ENCODE measurements at places on chromosomes 2 and 18.
A peak's percentile ranks its signal among the peaks of the same experiment; 100 is the strongest.

DNA sequence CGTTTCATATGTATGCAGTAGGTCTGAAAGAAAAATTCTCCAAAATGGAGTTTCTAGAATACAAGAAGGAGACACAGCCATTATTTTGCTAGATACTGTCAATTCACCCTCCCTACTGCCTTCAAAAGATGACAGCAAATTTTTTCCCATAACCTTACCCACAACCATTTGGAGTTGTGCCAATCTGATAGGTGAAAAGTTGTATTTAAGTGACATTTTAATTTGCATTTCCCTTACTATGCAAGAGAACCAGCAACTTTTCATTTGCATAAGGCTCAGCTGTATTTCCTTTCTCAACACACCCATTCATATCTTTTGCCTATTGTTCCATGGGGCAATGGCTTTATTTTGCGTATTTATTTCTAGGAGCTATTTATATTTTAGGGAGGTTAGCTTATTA, 31.4 kb upstream of the IL18RAP start:
- no peak for DNase-seq

DNA sequence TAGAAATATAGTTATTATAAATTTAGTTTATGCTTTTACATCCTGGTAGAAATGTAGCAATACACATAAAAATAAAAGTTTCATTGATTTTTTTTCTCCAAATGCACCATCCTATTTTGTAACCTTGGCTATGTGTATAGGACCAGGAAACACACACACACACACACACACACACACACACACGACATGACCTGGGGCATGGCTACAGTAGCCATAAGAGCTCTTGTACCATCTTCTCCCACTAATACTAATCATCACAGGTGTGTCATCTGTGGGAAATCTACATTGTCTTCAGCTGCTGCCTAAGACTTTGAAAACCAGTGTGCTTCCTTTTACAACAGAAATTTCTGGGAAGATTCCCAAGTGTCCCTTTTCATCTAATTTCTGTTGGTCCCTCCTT, 144.3 kb downstream of the MCFD2 start:
- DNase-seq, result no peak

DNA sequence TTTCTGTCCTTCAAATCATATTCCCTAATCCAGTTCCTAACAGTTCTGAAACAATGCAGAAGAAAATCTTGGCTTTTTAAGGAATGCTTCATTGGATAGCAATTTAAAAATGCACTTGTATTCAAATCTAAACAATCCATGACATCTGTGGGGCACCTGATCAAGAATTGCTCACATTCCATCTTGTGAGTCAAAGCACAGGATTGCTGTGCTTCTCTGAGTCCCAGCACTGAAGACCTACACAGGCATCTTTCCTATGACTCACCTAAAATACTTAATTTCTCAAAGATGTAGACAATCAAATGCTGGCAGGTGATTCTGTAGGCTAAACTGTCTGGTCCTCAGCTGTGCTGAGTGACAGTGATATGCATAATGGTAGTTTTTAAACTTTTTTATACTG, 10.1 kb upstream of the ATP8B1 start:
- DNase-seq, result no peak

DNA sequence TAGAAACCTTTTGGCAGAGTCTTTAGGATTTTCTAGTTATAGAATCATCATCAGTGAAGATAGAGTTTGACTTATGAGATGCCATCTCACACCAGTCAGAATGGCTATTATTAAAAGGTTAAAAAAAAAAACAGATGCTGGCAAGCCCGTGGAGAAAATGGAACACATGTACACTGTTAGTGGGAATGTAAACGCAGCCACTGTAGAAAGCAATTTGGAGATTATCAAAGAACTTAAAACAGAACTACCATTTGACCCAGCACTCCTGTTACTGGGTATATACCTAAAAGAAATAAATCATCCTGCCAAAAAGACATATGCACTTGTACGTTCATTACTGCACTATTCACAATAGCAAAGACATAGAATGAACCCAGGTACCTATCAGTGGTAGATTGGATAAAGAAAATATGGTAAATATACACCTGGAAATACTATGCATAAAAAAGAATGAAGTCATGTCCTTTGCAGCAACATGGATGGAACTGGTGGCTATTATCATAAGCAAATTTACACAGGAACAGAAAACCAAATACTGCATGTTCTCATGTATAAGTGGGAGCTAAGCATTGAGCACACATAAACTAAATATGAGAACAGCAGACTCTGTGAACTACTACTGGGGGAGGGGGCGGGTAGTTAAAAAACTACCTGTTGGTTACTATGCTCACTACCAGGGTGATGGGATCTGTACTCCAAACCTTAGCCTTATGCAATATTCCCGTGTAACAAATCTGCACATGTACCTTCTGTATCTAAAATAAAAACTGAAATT, 279.0 kb downstream of the KIAA1328 start:
- peak; percentile 72 for DNase-seq

- no peak for DNase-seq
Observed at GRCh38 chr2:9558948-9559381, 3.3 kb upstream of the ADAM17 start.

- DNase-seq, result no peak
Observed at GRCh38 chr2:178403671-178404306, 47.2 kb downstream of the PRKRA start.

- DNase-seq, result no peak
Observed at GRCh38 chr2:73009177-73009839, 62.2 kb downstream of the SFXN5 start.

GRCh38 chr2:206657087-206657486, 14.8 kb downstream of the FAM237A start:
- no peak for DNase-seq

- DNase-seq, result no peak
Observed at GRCh38 chr18:56789004-56789888, 138.1 kb downstream of the WDR7 start.

DNA sequence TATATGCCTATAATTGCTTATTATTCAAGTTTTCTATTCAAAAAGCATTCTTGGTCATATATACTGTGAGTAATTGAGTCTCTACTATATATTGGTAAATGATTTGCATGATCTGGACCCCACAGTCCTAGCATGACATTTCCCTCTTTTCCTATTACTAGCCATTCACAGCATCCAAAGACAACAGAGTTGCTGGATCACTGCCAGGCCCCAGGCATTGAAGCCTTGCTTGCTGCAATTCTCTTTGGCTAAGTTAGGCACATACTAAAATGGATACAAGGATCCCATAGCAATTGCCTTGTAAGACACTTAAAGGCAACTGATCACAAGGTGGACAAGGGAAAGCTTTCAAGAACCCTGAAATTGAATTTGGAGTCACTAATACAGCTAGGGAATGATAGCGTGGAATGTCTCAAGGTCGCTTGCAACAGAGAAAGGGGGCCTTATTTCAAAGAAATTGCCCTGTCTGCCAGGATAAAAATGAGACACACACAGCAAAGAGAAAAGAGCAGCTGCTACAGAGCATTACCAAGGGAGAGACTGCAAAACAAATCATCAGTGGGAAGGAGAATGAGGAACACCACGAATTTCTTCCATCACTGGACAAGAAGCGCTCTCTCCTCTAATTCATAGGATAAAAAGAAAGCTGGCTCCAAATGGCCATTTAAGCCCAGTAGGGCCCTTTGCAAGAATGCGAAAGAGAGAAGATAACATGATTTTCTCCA, 77.1 kb upstream of the EPHA4 start:
- peak; percentile 29 for DNase-seq

GRCh38 chr2:67585400-67585799, 188.3 kb downstream of the ETAA1 start:
- DNase-seq, result no peak
